ENCODE measurements at places on chromosomes 11 and 22.

DNA sequence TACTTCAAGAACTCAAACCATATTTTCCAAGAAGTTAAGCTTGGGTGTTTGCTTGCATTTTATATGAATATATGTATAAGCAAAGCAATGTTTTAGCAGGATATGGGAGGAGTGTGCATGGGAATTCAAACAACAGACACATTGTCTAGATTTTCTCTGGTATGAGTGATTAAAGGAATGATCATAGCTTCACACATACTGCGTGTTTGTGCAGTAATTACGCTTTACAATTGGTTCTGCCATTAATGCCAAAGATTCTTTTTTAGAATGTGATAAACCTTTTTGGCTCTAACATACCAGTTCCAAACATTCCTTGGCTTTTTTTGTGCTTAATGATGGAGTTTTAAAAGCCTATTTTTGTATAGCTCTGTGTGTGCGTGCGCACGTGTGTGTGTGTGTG, 54.0 kb downstream of the CCDC34 start:
- DNase-seq = no peak

- DNase-seq = no peak
Measured at GRCh38 chr11:77289737-77290136, 11.7 kb downstream of the GDPD4 start.

GRCh38 chr11:8907116-8907515, 3.9 kb upstream of the AKIP1 start:
- no peak for DNase-seq

GRCh38 chr11:73576185-73576614, 21.7 kb downstream of the FAM168A start:
- no peak for DNase-seq

GRCh38 chr22:45843986-45844385, 133.0 kb downstream of the WNT7B start:
- DNase-seq = no peak

DNA sequence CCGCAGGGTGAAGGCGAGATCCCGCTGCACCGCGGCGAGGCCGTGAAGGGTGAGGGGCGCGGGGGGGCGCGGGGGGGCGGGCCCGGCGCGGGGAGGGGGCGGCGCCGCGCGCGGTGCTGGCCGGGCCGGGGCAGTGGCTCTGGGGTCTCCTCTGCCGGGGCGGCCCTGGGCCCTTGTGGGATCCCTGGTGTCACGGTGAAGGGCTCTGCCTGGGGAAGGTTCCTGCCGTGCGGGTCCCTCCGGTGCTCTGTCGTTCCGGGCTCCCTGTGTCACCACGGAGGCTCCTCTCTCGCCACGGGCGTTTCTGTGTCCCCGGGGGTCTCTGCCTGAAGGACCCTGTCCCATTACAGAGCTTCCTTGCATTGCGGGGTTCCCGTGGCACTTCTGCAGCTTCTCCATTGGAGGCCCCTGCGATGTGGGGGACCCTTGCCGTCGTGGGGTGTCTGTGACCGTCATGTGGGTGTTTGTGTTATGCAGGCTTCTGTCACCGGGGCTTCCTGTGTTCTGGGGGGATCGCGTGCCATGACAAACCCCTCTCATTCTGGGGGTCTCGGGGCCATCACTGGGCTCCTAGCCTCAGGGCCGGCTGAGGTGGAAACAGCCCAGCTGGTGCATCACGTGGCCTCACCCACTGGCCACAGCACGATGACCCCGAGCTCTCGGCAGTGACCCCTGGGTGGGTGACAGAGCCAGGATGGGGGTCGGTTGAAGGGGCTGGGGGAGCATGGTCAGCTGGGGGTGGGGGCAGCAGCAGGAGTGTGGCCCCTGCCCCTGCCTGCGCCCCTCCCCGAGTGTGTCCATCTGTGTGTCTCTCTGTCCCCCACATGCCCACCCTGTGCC, 25.3 kb downstream of the SHANK3 start:
- no peak for DNase-seq

DNA sequence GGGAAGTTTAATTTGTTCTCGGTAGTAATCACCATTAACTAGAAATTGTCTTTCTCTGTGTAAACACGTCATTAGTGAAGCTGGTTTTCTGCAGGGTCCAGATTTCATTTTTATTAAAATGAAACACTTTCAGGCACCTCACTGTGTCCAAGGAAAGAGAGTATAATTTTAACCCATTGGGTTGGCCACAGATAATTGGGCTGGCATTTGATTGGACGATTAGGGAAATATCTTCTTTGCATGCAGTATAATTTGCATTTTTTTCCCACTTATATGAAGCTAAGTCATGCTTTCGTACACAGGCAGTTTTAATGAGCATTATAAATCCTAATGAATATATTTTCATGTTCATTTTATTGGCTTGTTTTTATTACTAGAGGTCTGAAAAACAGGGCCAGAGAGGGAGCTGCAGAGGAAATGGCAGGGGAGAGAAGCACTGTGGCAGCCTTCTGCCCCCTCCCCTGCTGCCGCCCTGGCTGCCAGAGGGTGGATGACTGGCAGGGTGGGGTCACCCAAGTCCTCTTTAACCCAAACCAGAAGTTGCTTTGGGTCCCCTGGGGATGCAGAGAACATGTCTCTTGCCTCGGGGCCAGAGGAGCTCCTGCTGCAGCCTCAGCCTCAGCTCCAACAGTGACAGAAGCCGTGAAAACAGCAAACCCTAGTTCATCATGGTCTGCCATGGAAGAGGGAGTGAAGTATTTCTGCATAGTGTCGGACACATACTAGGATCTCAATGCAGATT, 93.9 kb downstream of the PKNOX2 start:
- no peak for DNase-seq

Data from OCI-M1 (cell line).